Fibroblast of the aortic adventitia (primary cell): ENCODE measurements at places on chromosomes 4 and X.

DNA sequence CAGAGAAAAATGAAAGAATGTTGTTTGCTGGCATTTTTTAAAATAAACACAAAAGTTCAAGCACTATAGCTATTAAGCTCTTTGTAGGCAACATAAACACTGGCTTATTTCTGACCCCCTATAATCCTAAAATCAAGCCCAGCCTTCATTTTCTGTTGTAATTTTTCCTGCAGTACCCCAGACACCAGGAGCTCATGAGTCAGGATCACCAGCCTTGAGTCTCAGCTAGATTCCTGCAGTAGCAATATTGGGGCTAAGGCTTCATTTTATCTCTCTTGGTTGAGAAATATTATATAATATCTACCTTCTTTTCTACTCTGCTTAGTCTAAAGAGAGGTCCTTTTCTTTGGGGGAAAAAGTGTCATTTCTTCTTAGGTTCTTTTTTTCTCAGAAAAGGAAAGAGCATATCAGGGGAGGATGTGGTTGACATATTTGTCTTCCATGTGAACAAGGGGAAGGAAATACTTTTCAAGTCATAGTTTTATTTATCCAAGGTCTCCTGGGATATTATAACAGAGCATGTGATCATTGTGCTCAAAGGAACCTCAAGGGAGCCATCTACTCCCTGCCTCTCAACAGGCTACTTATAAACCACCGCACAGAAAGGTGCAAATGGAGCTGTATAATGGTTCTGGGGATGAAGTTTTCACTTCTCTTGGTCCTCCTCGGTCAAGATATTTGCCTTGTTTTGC is 678.3 kb upstream of the NR3C2 start:
- peak; percentile 10 for DNase-seq

GRCh38 chr4:147388018-147388417 is 92.9 kb upstream of the EDNRA start:
- DNase-seq, result no peak

GRCh38 chr4:145756244-145756643 is 76.3 kb downstream of the C4orf51 start:
- no peak for DNase-seq

- no peak for DNase-seq
These were observed 24.9 kb downstream of the EFNB1 start for GRCh38 chrX:68853665-68854251.

- DNase-seq, result peak; percentile 75
These were observed 278.3 kb downstream of the FBXW7 start for GRCh38 chr4:152257601-152258066.

DNA sequence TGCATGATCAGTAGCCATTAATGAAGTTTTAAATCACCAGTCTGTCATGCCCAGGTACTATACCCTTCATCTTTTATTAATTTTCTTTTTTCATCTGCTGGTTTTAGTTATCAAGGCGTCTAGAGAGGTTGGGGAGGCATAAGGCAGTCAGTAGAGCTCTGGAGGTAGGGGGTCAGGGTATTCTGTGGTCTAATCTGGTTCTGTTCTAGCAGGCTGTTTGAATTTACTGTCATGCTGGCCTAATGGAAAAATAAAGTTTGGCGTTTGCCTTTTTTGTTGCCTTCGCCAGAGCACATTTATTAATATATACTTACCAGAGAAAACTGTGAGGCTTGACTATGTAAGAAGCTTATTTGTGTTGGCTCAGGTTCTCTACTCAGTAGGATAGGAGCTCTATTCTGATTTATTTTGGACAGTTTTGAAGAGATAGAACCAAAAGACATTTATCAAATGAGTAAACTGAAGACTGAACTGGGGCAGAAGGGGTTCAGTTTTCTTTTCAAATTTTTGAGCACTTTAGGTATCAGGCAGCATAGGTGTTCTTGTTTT is 46.9 kb downstream of the TMEM131L start:
- DNase-seq, result peak; percentile 77

DNA sequence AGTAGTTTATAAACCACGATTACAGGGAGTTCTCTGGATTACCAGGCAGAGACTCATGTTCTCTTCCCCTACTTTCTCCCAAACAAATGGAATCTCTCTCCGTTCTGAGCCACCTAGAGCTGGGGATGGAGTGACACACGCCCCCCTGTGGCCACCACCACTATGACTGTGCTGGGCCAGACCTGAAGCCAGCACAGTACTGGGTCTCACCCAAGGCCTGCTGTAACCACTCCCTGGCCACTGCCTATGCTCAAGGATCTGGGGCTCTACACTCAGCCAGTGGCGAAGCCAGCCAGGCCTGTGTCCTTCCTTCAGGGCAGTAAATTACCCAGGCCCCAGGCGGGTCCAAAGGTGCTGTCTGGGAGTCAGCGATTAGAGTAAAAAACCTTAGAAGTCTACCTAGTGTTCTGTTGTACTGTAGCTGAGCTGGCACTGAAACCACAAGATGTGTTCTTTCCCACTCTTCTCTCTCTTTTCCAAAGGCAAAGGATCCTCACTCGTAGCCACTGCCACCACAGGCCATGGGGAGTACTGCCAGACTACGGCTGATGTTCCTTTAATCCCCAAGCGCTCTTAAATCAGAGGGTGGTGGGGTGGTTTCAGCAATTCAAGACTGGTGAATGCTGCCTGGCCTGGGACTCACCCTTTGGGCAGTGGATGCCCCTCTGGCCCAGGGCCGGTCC is 412.2 kb upstream of the ARX start:
- no peak for DNase-seq

GRCh38 chr4:15551740-15552446 is 82.2 kb downstream of the CC2D2A start:
- DNase-seq, result no peak

DNA sequence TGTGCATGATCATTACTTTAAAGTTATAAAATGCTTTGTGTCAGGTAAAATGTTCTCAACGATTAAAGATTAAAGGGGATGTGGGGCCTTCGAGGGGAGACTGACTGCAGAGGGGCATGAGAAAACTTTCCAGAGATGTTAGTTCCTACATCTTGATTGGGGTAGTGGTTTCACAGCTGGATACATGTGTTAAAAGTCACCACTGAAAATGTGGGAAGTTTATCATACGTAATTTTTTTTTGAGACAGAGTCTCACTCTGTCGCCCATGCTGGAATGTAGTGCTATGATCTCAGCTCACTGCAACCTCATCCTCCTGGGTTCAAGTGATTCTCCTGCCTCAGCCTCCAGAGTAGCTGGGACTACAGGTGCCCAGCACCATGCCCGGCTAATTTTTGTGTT is 79.5 kb downstream of the RBM47 start:
- no peak for DNase-seq

GRCh38 chr4:23337292-23337691 is 552.6 kb downstream of the PPARGC1A start:
- no peak for DNase-seq

DNA sequence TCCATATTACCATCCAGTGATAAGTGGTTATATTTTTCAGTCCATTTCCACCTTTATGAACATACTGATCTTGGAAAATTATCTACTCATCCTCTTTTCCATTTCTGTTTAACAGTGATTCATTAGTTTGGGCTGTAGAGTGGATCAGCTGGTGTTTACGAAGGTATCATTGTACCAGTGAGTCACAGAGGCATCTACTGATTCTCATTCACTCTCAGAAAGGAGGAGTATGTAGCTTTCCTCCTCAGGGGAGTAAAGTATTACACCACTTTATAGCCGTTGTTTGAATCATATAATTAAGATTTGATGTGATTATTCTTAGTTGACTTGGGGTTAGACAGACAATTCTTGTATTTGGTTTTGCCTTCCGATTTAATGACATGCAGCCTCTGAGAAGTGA is 74.7 kb downstream of the GALNT7 start:
- DNase-seq, result peak; percentile 33

- no peak for DNase-seq
These were observed 236.8 kb downstream of the GPAT3 start for GRCh38 chr4:83772685-83773084.

DNA sequence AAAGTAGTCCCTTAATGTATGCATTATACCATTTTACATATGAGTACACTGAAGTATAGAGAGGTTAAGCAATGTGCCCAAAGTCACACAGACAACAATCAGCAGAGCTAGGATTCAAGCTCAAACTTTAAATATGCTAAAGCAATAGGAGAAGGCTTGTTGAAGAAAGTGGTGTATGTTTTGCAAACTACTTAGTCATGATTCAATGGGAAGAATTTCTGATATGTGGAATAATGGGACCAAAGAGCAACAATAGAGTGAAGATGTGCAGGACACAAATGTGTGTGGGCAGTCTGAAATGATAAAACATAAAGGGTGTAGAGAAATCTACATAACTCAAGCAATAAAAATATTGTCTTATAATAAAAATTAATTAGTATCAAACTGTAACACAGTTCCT is 109.0 kb upstream of the ARSJ start:
- no peak for DNase-seq

DNA sequence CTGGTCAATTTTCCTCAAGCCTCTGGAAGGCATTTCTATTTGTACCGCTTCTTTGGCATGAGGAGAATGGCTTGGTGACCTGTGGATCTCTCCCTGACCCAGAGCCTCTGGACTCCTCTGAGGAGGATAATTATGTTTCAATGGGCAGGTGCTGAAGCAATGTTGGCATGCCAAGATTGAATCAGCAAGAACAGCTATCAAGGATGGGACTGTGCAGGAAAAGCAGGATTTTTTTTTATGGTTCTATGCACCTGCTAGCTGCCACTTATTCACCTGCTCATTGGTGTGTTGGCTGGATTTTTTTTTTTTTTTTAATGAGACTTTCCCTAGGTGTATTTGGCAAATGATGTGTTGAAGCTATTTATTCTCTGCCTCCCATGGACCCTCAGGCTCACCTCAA is 821.2 kb downstream of the RPA4 start:
- DNase-seq, result no peak

- peak; percentile 32 for DNase-seq
These were observed 797 bp downstream of the TXLNG start for GRCh38 chrX:16786791-16787735.

- DNase-seq, result no peak
These were observed 7.6 kb downstream of the L1CAM start for GRCh38 chrX:153878345-153878744.

- peak; percentile 28 for DNase-seq
These were observed 4.4 kb downstream of the UNC5C start for GRCh38 chr4:95544113-95545103.

DNA sequence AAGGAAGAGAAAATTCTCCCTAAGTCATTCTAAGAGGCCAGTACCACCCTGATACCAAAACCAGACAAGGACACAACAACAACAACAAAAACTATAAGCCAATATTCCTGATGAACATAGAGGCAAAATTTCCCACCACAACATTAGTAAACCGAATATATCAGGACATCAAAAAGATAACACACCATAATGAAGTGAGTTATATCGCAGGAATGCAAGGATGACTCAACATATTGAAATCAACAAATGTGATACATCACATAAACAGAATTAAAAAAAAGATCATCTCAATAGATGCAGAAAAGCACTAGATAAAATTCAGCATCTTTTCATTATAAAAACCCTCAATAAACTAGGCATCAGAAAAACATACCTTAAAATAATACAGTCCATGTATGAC is 1844.4 kb upstream of the PCDH10 start:
- no peak for DNase-seq

- no peak for DNase-seq
These were observed 18.9 kb upstream of the DUSP9 start for GRCh38 chrX:153628129-153628528.

GRCh38 chr4:16160457-16160856 is 65.8 kb downstream of the TAPT1 start:
- no peak for DNase-seq

GRCh38 chrX:24226176-24226575 is 76.6 kb downstream of the ZFX start:
- no peak for DNase-seq

DNA sequence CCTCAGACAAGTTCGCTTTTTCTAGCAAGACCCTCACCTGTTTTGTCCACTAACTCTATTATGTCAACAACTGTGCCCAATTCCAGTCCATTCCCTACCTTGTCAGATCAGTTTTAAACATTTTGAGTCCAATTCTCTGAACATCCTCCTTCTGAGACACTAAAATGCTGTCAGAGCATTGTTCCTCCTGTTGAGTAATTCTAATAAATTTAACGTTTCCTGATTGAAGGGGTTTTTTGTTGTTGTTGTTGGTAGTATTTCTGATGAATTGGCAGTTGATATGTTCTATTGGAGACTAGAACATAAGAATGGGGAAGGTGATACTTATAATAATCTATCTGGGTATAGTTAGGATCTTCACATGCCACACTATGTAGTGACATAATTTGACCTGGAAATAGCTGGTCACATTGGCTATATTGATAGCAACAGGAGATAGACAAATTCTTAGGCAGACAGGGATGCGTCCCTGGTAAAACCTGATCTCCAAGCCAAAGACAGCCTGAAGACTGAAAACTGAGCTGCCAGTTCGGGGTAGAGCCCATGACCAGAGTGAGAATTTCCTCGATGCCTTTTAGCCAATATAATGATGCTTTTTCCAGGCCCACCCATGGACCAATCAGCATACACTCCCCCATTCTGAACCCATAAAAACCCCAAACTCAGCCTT is 12.4 kb upstream of the CXCL2 start:
- no peak for DNase-seq

GRCh38 chrX:129497146-129497843 is 26.0 kb downstream of the SMARCA1 start:
- no peak for DNase-seq

DNA sequence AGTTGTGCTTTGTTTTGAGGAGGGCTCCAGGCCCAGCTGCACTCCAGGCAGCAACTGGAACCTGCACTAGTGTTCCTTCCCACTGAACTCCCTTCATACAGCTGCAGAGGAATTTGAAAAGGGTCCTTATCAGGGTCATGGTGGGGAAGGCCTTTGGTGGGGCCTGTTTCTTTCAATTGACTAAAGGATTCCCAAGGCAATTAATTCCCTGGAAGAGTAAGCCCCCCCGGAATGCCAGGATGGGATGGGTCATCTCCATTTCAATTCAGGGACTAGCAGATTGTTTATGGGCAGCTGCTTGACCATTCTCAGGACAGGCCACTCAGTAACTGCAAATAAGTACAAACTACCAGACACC is 45.3 kb downstream of the TSC22D3 start:
- DNase-seq, result no peak

- no peak for DNase-seq
These were observed 210.0 kb downstream of the SPANXN3 start for GRCh38 chrX:143306991-143307937.

GRCh38 chrX:70476166-70476933 is 31.7 kb downstream of the DLG3 start:
- no peak for DNase-seq

DNA sequence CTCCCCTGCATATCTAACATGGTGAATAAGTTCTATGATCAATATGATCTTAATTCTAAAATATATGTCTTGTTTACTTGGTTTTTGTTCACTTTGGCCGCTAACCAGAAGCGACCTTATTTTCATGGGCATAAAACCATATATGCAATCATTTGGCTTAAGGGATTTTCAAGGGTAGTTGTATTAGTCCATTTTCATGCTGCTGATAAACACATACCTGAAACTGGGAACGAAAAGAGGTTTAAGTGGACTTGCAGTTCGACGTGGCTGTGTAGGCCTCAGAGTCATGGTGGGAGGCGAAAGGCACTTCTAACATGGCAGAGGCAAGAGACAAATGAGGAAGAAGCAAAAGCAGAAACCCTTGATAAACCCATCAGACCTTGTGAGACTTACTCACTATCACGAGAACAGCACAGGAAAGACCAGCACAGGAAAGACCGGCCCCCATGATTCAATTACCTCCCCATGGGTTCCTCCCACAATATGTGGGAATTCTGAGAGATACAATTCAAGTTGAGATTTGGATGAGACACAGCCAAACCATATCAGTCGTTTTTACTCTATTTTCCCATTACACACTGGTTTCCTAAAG is 114.3 kb upstream of the CPEB2 start:
- DNase-seq, result no peak

- peak; percentile 77 for DNase-seq
These were observed 130.3 kb downstream of the DIPK2B start for GRCh38 chrX:45070116-45071007.
